HAP-1 (cell line): ENCODE measurements at places on chromosomes 3 and 15.

GRCh38 chr3:45683417-45684326, 5.5 kb upstream of the SACM1L start:
- DNase-seq = no peak

DNA sequence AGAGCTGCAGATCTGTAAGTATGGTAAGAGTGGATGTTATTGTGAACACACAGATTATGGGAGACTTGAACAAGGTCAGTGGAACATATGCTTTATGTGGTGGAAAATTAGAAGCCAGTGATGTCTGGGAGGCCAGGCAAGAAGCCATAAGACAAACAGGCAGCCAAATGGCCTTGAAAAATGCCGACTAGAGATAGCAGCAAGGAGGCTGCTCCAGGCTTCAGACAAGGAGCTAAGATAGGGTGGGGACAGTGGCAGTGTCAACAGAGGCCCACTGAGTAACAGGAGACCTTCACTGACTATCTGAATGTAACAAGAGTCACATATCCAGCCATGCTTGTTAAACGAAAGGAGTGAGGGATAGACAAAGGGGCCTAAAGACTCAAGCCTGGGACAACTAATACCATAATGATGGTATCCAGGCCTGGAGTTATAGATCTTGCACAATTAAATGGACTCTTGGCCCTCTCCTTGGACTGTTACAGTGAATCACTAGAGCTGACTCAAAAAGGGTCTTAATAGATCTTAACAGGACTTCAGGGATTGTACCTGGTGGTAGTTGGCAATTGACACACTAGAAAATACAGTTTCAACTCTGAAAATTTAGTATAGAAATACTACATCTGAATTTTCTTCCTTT, 50.6 kb downstream of the CFAP20DC start:
- no peak for DNase-seq

- no peak for DNase-seq
Measured at GRCh38 chr3:119318876-119319275, 24.7 kb downstream of the ARHGAP31 start.

DNA sequence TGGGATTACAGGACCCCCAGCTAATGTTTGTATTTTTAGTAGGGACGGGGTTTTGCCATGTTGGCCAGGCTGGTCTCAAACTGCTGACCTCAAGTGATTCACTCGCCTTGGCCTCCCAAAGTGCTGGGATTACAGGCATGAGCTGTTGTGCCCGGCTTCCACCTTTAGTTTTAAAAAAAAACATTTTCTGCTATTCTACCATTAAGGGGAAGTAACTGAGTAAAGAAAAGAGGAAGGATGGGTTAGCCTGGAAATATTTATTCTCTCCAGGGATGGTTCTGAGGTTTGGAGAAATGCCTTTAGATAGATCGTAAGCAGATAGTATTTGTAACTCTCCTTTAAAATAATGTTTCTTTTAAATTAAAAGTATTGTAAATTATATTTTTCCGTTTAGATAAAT, 3.1 kb downstream of the AP4E1 start:
- no peak for DNase-seq

DNA sequence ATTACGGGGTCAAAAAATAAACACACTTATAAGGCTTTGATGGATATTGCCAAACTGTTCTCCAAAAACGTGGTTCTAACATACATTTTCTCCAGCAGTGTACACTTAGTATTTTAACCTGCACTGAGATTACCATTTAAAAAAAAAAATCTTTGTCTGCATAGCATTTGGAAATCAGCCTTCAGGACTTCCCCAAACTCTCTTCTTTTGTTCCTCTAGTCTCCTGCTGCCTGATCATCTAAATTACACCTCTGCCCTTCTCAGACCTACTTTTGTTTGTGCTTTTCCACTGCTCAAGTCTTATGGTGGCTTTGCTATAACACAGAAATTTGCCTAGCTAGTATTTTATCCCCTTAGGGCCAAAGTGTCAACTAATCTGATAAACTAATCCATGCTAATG, 3.8 kb downstream of the NCEH1 start:
- no peak for DNase-seq

GRCh38 chr15:70604666-70605315, 158.6 kb downstream of the UACA start:
- peak; percentile 44 for DNase-seq

GRCh38 chr3:152470095-152470494, 201.4 kb downstream of the MBNL1 start:
- DNase-seq = no peak

DNA sequence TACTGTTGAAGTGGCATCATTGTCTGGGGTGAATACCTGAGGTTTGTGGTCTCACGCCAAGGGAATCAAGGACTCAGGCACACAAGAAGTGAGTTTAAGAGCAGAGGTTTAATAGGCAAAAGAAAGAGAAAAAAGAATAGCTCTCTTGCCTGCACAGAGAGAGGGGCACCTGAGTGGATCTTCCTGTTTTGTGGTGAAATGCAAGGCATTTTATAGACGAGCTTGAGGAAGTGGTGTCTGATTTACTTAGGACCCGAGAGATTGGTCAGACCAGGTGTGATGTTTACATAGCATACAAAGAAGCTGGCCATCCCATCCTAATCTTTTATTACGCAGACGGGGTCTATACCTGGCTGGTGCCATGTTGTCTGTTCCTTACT, 13.2 kb downstream of the CCR5 start:
- DNase-seq = no peak

DNA sequence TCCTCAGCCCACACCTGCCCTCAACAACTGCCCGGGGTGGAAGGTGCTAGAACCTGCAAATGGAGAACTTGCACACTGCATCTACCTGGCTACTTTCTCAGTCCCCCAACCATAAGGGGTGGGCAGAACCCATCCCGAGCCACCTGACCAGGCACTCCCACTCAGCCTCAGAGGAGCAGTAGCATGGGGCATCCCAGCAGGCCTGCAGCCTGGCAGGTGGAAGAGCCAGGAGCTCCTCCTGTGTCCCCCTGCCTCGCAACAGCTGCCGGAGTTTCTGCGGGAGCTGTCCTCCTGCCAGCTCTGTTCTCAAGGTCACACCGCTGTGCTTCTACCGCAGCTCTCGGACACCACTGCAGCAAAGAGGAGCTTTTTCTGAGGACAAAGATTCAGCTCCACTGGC, 27.5 kb downstream of the RAB6B start:
- no peak for DNase-seq

GRCh38 chr15:93028111-93028631, 60.8 kb downstream of the RGMA start:
- DNase-seq = no peak

DNA sequence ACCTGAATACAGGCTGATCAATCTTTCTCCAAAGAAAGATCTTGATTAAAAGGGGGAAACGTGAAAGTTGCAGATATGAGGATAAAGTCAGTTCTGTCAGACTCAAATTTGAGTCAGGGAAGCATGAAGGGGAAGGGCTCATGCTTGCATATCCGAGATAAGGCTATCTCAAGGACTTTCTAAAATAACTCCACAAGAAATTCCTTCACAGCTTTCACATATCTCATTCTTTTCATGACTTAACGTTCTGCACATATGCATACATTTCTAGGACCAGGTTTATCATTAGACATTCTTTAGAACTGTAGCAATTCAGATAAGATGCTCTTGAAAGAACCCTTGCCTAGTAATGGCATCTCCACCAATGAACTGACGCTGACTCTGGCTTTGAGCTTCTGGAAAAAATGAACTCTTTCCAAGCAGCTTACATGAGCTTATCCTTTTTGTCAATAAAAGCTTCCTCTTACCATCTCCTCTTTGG, 15.9 kb downstream of the SH3GL3 start:
- no peak for DNase-seq

DNA sequence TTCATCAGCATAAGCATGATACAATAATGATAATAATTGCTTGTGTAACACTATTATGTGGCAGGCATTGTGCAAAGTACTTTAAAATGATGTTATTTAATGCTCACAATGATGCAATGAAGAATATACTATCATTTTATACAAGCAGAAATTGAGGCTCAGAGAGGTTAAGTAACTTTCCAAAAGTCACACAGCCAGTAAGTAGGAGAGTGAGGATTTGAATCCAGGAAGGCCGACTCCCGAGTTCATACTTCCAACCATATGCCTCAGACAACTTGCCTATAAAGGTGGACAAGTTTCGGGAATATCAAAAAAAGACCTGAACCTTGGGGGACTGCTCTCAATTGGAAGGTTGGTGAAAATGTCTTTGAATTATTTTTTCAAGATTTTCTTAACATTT, 19.9 kb downstream of the RARB start:
- DNase-seq = no peak

DNA sequence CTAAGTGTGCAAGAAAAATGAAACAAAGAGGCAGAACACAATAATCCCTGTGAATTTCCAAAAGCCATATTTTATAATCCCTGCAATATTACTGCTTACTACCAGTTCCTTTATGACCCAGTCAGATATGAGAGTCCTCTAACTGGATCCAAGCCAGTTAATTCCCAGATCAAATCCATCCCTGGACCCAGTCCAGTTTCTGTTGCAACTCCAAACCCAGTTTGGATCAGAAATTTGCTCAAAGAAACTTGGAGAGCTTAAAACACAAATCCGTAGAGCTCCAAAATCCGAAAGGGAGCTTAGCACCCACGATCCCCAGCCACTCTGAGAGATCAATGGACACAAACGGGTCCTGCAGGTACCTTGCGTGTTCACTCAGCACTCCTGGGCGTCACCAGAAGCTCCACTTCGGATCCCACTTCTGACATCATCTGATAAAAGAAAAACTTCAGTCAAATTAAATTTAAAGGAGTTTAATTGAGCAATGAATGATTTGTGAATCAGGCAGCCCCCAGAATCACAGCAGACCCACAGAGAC, 32.6 kb upstream of the THUMPD3 start:
- no peak for DNase-seq

DNA sequence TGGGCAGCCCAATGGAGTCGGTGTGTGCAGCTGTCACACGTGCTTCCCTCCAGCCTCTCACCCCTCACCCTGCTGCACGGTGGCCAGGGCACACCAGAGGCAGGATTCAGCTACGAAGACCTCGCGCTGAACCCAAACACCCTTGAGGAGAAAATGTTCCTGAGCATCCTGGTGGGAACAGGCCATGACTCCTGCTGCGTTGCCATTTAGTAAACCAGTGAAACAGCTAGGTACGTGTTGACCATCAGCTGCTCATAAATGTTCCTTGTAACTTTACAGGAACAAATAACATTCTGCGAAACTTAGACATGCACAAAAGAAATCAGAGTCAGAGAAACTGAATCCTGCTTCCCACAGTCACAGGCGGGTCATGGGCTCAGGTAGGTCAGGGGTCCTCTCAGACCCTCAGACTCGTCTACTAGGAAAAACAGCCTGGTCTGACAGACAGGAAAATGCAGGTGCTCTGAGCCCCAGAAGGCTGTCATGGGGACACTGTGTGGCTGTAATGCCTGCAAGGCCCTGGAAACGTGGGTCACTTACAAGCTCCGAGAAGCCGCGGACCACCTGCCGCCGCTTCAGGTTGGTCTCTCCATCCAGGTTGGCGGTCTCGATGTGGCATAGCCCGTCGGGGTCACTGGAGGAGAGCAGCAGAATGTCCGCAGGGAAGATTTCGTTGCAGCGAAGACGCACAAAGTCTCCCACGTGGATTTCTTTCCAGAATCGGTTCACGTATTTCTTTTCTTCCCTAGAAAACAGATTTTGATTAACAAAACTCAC, 82.5 kb downstream of the ATP10A start:
- DNase-seq = no peak

- no peak for DNase-seq
Measured at GRCh38 chr3:15319575-15319974, 12.8 kb downstream of the SH3BP5 start.

DNA sequence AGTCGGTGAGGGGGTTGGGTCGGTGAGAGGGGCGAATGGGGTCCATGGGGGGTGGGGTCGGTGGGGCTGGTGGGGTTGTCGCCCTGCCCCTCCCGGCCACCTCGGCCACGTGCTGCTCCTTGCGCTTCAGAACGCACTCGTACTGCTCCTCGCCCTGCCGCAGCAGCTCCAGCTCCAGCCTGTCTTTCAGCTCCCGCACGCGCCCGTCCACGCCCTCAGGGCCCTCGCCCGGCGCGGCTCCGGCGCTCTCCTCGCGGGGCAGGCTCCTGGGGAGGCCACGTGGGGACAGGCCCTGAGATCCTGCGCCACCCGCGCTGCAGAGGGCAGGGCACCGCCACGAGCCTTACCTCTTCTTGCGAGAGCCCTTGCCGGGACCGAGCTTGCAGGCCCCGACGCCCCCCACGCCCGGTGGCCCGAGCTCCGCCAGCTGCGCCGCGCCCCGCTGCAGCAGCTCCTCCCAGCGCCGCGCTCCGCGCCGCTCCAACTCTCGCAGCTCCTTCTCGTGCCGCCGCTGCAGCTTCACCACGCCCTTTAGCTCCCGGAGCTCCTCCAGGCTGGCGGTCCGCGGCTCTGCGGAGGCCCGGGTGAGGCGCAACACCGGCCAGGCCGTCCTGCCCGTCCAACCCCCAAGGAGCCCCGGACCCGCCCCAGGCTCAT, 8.2 kb upstream of the ANKRD63 start:
- no peak for DNase-seq

- no peak for DNase-seq
Measured at GRCh38 chr3:53712817-53713388, 133.3 kb downstream of the CHDH start.

- DNase-seq = peak; percentile 43
Measured at GRCh38 chr15:33132722-33133345, 61.7 kb downstream of the FMN1 start.

GRCh38 chr15:50075319-50075718, 43.7 kb downstream of the ATP8B4 start:
- no peak for DNase-seq

DNA sequence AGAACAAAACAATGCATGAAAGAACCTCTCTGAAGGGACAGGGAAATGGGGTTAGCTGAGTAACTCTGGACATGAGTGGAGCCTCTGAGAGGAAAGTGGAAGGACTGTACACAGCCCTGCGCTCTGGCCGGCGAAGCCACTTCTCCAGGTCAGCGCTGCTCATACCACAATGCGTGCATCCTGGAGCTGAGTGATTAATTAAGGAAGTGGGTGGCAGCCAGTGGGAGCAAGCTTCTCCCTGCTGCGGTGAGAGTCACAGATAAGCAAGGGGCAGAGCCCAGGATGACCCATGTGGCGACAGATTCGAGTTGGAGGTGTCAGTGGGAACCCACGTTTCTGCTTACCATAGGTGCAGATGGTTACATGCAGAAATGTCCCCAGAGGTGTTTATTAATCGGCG, 48.0 kb downstream of the KLF15 start:
- DNase-seq = no peak

DNA sequence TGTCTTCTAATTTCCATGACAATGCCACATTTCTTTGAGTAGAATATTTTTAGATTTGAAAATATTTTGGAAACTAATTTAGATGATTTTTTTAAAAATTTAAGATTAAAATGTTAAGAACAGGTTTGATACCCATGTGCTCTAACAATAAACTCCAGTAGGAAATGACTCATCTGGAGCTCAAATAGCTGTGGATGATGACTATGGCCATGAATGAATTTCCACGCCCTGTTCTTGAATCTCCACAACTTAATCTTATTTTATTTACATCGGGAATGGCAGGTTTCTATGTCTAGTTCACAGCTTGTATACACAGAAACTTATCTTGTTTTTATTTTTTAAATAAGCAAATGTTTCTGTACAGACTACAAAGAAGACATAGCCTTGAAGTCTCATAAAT, 726.8 kb downstream of the NAALADL2 start:
- DNase-seq = no peak

GRCh38 chr15:43516185-43516584, 1.2 kb upstream of the MAP1A start:
- DNase-seq = no peak

GRCh38 chr15:80531796-80532195, 127.6 kb downstream of the ARNT2 start:
- DNase-seq = no peak
